ENCODE measurements at places on chromosomes 2 and 18. TPM values are rescaled to one million over a fixed set of nuclear protein-coding genes. Genes with fewer than 3 reads are reported as not detected.

Gene RASGRP3
- 0.84 TPM for total RNA-seq

Gene ASIC4
- not detected for total RNA-seq

Gene LDLRAD4
- not detected for total RNA-seq

Gene ALK
- 0.06 TPM for total RNA-seq

Gene TMEM247
- not detected for total RNA-seq

Gene TUBA4B
- total RNA-seq: not detected

Gene RBM45
- 25.0 TPM for total RNA-seq

Gene PIEZO2
- 0.10 TPM for total RNA-seq

Gene LMAN1
- total RNA-seq: 72.2 TPM

Gene MOGAT1
- not detected for total RNA-seq

Gene POTEI
- 0.33 TPM for total RNA-seq

Gene ASPRV1
- total RNA-seq: 0.47 TPM

Gene CD8A
- total RNA-seq: not detected

Measured in HT1080 (cell line).